Small intestine (tissue), 16 donors: ENCODE measurements at places on chromosomes 12 and 14. TPM values are rescaled to one million over a fixed set of nuclear protein-coding genes. Genes with fewer than 3 reads are reported as not detected.

- DNase-seq: no peak
Measured at GRCh38 chr12:132530447-132530846, 40.5 kb downstream of the FBRSL1 start.

- DNase-seq: no peak
Measured at GRCh38 chr12:26948309-26948708, 10.0 kb downstream of the FGFR1OP2 start.

DNA sequence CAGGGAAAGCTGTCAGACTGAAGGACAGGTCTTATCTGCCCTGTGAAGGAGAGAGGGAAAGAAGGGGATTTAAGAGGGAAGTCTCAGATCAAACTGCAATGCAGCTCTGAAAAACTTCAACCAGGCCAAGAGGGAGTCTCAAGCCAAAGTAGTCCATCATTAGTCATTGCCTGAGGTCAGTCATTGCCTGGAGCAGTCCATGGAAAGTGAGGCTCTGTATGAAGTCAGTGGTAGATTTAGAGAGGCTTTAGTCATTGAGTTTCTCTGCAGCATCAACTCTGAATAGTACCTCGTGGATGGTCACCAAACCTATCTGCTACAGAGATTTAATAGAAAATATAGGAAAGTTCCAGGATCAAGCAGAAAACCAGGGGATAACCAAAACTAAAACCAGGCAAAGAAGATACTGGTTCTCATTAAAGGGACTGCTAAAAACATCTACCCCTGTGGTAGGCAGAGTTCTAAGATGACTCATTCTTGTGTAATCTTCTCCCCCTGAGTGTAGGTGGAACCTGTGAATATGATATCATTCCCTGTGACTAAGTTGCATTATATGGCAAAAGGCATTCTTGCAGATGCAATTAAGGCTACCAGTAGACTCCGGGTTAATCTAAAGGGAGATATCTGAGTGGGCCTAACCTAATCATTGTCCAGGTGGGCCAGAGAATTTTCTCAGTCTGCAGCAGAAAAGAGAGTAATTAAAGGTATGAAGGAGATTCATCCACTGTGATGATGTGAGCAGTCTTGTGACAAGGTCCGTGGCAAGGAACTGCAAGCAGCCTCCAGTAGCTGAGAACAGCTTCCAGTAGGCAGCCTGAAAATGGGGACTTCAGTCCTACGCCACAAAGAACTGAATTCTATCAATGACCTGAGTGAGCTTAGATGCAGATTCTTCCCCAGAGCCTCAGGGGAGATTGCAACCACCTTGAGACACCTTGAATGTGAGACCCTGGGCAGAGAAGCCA, 123.1 kb downstream of the GALC start:
- no peak for DNase-seq

DNA sequence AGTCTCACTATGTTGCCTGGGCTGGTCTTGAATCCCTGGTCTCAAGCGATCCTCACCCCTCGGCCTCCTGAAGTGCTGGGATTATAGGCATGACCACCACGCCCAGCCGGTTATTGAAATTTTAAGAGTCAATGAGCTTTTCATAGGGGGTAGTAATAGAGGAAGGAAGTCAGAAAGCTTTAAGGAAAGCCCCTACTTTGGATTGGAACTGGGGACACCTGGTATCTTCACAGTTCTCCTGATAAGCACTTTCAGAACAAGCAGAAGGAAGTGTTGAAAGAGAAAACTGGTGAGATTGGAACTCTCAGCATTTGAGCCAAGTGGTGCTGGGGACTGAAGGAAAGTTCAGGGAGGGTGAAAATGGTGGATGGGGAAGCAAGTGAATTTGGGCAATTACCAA, 5.1 kb downstream of the SLC4A8 start:
- DNase-seq: no peak

GRCh38 chr14:61703342-61704129, 8.2 kb downstream of the HIF1A start:
- DNase-seq: no peak

SLC8A3 gene
- not detected for polyA plus RNA-seq

DNA sequence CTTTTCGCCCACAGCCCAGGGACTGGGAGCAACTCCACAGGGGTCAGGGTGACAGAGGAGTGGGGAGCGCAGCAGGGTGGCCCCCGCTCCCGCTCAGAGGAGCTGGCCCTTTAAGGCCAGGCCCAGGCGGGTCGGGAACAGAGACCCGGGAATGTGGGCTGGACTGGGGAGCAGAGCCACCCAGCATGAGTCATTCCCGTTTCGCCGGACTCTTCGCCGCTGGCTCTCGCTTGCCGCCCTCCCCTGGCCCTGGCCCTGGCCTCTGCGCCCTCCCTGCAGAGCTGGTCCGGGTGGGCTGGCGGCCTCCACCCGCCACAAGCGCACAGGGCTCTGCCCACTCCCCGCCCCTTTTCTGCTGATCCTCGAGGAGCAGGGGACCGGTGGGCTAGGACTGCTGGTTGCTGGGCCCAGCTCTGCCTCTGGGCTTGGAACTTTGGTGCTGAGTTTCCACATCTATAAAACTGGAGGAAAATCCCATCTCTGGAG, 92.8 kb downstream of the NINJ2 start:
- peak; percentile 90 for DNase-seq

DNA sequence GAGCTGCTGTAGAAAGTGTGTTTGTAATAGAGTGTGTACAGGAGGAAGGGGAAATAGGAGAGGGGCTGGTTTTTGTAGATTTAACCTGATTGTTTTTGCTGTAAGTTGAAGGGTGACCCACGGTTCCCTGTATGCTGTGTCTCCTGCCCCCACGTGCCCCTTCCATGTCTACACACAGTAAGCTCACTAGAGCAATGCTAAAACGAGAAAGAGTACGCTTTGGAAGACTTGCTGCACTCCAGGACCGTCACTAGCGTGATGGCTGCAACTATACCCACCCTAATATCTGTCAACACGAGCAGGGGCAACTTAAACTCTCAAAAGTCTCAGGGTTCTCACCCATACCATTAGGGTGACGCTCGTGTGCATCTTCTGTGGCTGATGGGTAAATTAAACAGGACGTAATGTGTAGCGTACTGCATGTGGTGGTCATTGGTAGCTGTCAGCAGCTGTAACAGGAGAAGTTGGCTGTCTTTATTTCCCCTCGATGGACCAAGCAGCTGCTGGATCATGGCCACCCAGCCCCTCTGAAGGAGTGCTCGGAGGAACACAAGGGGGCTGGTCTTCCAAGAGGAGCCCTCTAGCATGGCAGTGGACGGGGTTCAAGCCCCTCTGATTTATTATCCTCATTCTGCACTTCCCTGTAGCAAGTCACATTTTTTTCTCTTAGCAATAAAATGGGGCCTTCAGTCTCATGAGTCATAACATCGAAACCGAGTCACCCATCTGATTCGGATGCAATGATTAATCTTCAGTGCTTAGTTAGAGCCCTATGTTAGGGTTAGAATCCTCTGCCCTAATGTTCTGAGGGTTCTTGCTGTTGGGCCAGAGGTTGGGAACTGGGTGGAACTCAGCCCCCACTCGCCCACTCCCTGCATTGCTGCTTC, 14.0 kb downstream of the CCND2 start:
- DNase-seq: peak; percentile 76

GPD1 gene
- polyA plus RNA-seq: 117 TPM

ARHGEF40 gene
- polyA plus RNA-seq: 2.2 TPM
